Activated naive CD4-positive, alpha-beta T cell treated with anti-CD3 and anti-CD28 coated beads for 36 hours (primary cell): ENCODE measurements at places on chromosomes 2 and 18. TPM values are rescaled to one million over a fixed set of nuclear protein-coding genes. Genes with fewer than 3 reads are reported as not detected.

DNA sequence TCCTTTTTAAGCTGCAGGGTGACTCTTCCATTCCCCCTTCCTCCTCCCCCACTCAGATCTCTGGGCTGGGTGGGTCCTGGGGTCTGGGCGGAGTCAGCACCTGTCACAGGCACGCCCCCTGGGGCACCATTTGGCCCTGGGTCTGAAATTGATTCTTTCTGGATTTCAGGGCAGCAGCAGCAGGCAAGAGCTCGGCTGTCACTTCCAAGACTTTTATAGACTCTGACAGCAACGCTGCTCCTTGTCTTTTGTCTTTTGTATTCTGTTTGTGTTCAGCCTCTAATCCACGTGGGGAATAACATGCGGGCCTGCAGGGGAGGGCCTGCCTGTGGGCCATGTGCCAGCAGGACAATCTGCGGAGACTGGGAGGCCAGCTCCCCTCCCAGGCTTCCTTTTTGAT lies 3.9 kb downstream of the BOD1L2 start:
- DNase-seq, result no peak

GRCh38 chr2:237421542-237422116 lies 7.7 kb upstream of the COL6A3 start:
- peak; percentile 88 for DNase-seq

DNA sequence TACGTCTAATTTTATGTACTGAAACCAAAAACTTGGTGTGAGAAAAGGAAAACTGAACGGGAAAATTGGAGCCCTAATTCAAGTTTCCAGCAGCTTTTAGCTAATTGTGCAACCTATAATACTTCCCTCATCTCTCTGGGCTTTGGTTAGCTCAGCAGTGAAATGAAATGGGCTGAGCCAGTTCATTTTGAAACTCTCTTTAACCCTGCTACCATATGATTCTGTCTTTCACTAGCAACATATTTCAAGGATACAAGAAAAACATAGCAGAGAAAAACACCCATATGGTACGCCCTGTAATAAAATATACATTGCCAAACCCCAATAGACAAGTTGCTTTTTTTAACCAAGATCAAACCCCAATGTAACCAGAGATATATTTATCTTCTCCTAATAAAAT lies 799 bp downstream of the SYT4 start:
- DNase-seq, result no peak

GRCh38 chr18:58552057-58552461 lies 76.8 kb downstream of the ALPK2 start:
- peak; percentile 73 for DNase-seq

GRCh38 chr2:162210385-162210784 lies 32.9 kb downstream of the FAP start:
- DNase-seq, result no peak

GRCh38 chr2:70725505-70725904 lies 42.5 kb downstream of the ADD2 start:
- DNase-seq, result no peak

DNA sequence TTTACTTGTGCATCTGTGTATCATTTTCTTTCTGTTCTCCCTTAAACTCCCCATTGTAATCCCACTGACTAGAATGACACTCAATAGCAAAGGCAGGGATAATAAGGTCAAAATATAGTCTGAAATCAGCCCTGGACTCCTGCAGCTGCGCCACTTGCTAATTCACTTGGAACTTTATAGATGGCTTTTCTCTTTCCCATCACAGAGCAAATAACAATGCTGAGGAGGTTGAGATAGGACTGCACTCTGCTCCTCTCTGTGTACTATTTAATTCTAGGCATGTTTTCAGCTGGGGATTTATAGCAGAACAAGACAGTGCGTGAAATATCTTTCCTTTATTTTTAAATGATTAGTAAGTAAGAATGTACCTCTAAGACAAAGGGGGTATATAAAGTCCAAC lies 324.2 kb downstream of the LNPK start:
- no peak for DNase-seq

GRCh38 chr18:336713-337112 lies 68.9 kb upstream of the THOC1 start:
- DNase-seq, result no peak

DNA sequence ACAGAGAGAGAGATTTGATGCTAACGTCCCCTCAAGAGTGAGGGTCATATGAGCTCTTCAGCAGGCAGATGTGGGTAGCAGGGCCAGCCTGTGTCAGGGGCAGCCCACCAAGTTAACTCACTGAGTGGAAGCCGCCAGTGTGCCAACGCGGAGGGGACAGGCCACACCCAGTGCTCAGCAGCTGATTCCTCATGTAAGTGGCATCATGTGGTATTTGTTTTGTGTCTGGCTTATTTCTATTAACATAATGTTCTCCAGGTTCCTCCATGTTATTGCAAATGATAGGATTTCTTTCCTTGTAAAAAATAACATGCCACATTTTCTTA lies 4.0 kb downstream of the IMP4 start:
- no peak for DNase-seq

DNA sequence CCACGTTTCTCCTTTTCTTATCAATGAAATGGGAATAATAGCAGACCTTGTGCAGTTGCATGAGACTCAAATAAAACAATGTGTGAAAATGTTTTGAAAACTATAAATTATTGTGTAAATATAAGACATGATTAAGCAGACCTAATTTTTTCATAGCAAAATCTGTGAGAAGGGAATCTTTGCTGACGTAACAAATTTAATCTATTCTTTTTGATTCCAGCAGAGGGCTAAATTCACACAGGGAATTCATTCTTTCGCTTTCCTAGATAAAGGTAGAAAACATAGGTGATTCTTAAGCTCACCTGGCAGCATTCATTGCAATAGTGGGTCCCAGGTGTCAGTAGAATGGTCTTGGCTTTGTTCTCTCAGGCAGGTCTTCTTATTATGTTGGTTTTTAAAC lies 450.0 kb upstream of the GCFC2 start:
- no peak for DNase-seq

- DNase-seq, result no peak
Measured at GRCh38 chr2:119339562-119339923, 27.1 kb downstream of the C2orf76 start.

DNA sequence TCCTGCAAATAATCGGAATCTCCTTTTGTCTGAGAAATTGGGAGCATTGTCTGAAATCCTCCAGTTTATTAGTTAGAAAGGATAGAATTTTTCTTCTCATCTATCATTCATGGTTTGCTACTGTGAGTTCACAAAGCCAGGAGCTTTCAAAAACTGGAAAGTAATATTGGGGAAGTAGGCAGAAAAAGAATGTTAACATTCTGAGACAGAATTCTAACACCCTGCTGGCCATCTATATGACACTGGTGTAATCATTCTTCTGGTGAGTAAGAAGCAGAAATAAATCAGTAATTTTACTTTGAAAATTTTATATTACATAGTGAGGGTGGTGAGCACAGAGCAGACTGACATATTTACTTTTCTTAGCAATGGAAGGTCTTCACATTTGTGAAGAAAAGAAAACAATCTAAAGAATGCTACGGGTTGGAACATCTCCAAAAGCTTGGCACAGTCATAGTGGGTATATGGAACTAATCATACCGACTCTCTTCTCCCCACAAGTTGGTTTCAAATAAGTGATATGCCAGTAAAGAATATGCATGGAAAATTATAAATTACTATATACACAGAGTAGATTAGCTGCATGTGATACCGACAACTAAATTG lies 344.9 kb downstream of the LPIN1 start:
- no peak for DNase-seq

- no peak for DNase-seq
Measured at GRCh38 chr2:144595686-144596072, 75.8 kb upstream of the ZEB2 start.

GRCh38 chr2:191926671-191927070 lies 79.8 kb upstream of the CAVIN2 start:
- no peak for DNase-seq

GRCh38 chr2:63780518-63781155 lies 61.1 kb upstream of the UGP2 start:
- DNase-seq, result no peak

DNA sequence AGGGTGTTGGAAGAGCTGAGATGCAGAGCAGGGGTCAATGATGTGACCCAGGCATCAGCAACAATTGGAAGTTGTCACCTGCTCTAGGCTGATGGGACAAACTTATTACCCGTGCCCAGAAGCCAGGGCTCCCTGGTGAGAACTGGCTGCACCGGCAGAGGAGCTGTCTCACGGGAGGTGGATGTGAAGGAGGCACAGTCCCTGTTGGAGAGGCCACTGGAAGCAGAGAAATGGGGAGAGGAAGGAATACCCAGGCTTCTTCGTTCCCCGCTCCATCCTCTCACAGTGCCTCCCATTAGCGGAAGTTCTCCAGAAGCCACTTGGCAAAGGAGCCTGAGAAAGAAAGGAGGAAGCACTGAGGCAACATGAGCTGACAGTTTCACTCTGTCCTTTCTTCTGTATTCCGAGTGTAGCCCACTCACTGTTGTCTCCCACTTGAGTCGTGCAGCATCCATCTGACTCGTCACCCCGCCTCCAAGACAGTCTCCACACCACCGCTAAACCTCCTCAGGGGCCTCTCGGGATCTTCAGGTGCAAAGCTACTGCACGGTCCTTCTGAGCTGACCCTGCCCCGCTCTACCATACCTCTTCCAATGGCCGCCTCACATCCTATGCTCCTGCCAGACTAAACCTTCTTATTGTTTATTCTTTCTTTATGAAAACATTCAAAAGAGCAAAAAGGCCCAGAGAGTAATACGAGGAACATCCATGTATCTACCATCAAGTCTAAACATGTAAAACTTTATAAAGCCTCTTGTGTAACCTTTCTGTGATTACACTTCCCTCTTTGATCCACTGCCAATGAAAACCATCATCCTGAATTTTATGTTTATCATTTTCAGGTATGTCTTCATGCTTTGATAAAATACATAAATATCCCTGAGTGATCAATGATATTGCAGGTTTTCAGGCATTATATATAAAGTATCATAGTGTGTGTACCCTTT lies 19.1 kb upstream of the AFTPH start:
- no peak for DNase-seq

- DNase-seq, result no peak
Measured at GRCh38 chr2:176328149-176328548, 58.9 kb downstream of the MTX2 start.

- no peak for DNase-seq
Measured at GRCh38 chr2:194610297-194610696, 1046.7 kb upstream of the SLC39A10 start.

DNA sequence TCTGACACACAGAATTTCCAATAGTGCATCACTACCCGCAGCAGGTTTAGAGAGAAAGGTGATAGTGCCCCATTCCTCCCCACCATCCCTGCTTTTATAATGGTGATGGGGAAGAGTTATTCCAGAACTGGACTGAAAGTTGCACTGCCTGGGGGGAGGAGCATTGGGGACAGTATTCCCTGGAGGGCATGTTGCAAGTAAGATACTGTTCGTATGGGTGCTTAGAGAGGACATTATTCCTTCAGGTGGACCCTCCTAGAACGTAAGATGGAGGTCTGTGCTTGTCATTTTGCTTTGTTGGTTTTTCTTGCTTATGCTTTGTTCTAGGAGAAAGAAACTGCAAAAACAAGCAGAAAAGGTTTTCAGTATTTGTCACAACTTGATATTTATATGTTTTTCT lies 23.7 kb downstream of the MRPS9 start:
- DNase-seq, result no peak

DNA sequence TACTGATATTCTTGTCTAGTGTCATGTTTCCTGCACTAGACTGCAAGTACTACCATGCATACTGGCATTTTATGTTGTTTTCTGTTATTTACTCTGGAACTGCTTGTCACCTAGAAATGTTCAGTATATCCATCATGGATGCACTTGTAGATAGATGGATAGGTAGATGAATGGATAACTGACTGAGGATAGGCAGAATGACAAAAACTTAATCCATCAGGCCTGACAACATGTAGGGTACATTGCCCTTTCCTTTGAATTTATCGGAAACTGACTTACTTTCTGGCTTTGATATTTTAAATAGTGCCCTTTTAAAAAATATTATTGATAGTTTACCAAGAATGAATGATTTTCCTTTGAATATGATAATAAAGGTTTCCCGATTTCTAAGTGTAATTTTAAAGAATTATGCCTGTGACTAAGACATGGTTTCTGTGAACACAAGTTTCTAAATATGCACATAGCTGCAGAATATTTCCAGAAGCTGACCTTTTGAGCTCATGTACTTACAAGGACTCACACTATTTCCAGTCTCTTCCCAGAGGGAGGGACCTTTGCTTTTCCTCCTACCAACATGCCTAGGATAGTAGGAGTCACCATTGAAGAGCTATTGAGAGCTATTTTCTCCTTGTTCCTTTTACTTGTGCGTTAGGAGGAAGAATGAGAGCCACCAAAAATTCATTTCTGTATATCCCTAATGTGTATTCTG lies 81.3 kb downstream of the ANKRD12 start:
- DNase-seq, result no peak

DNA sequence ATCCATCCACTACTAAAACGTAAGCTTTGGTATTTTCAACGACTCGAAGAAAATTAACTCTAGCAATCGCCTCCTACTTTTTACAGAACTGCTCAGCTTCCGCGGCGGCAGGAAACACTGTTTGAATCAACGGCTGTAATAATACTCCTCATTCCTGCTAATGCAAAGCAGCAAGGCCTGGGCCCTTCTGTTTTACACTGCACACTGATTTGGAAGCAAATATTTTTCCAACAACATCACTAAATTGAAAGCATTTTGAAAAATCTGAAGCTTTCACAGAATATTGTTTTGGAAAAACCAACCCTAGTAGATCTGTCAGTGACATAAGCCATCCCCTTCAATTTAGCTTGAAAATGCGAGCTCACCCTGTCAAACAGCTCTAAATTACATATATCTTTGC lies 261.2 kb downstream of the TXNL1 start:
- DNase-seq, result no peak

- no peak for DNase-seq
Measured at GRCh38 chr18:80068571-80069272, 34.5 kb downstream of the RBFA start.

- DNase-seq, result no peak
Measured at GRCh38 chr2:27115519-27115918, 3.4 kb downstream of the CGREF1 start.

DNA sequence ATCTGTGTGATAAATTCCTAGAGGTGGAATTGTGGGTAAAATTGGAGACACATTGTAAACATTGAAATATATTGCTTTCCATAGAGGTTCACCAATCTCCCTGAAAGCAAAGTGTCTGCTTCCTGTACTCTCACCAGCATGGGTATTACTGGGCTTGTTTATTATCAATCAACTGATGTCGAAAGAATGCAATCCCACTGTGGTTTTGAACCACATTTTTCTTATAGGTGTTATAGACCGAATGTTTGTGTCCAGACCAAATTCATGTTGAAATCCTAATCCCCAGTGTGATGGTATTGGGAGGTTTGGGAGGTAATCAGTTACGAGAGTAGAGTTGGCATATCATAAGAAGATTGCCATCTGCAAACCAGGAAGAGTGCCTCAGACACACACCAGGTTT lies 1212.4 kb downstream of the LRP1B start:
- DNase-seq, result no peak

The GKN2 gene
- not detected for total RNA-seq

The B3GNT7 gene
- total RNA-seq, result not detected

The KCNG2 gene
- not detected for total RNA-seq

The COLEC11 gene
- 0.15 TPM for total RNA-seq

The KCNG3 gene
- total RNA-seq, result 0.19 TPM

The CXCR4 gene
- total RNA-seq, result 70.2 TPM

The MYO3B gene
- not detected for total RNA-seq

The ZSWIM2 gene
- not detected for total RNA-seq

The PASK gene
- total RNA-seq, result 71.5 TPM

The AKAIN1 gene
- not detected for total RNA-seq

The HOXD11 gene
- total RNA-seq, result not detected
